ENCODE measurements at places on chromosomes 5 and 9. TPM values are rescaled to one million over a fixed set of nuclear protein-coding genes. Genes with fewer than 3 reads are reported as not detected.

Gene RNF180
- 2.3 TPM for total RNA-seq

Gene MARCOL
- total RNA-seq = not detected

Gene PCDHGA4
- 0.33 TPM for total RNA-seq

Gene ADAMTS19
- total RNA-seq = 0.13 TPM

Gene GPR151
- not detected for total RNA-seq

Gene MORN5
- not detected for total RNA-seq

Gene IRF1
- 22.0 TPM for total RNA-seq

Gene TRIM14
- 7.5 TPM for total RNA-seq

Gene PCDHA6
- total RNA-seq = 1.0 TPM

Gene FOXD4L3
- not detected for total RNA-seq

Gene SLC24A2
- total RNA-seq = not detected

Gene BSPRY
- total RNA-seq = 0.13 TPM

Gene CCNJL
- 6.0 TPM for total RNA-seq

Gene CTXN3
- total RNA-seq = not detected

Gene IL3
- not detected for total RNA-seq

Measured in mesangial cell (primary cell).